Activated naive CD4-positive, alpha-beta T cell treated with anti-CD3 and anti-CD28 coated beads, Interleukin-2, amount 10 ng/mL, durations not matched to agents 5 hours and 36 hours (primary cell): ENCODE measurements at places on chromosomes 16 and 17. TPM values are rescaled to one million over a fixed set of nuclear protein-coding genes. Genes with fewer than 3 reads are reported as not detected.

The RAB34 gene
- total RNA-seq = 9.8 TPM

The HCRT gene
- total RNA-seq = not detected

The ZNF232 gene
- total RNA-seq = 11.0 TPM

The ETV4 gene
- 2.1 TPM for total RNA-seq

The DHRS11 gene
- 3.3 TPM for total RNA-seq

The SLC6A2 gene
- not detected for total RNA-seq

The SLC52A1 gene
- total RNA-seq = 0.58 TPM

The SLC38A8 gene
- total RNA-seq = not detected

The HS3ST6 gene
- total RNA-seq = not detected

The BCL6B gene
- total RNA-seq = 0.46 TPM

The C17orf113 gene
- total RNA-seq = 0.08 TPM

The IRX5 gene
- not detected for total RNA-seq

The PRSS33 gene
- not detected for total RNA-seq

The GLTPD2 gene
- total RNA-seq = not detected

The WFIKKN1 gene
- total RNA-seq = 0.33 TPM

The NOG gene
- total RNA-seq = 1.6 TPM

The HOXB9 gene
- 0.10 TPM for total RNA-seq

The SLC16A6 gene
- total RNA-seq = 4.3 TPM

The HSD17B2 gene
- total RNA-seq = not detected

The HNF1B gene
- not detected for total RNA-seq

The NTN1 gene
- not detected for total RNA-seq

The PLEKHM1 gene
- total RNA-seq = 52.2 TPM

The LPO gene
- not detected for total RNA-seq

The HS3ST3A1 gene
- total RNA-seq = 1.7 TPM

The SLC35G6 gene
- not detected for total RNA-seq
